ENCODE measurements at places on chromosomes 4 and X.

- no peak for DNase-seq
Observed at GRCh38 chr4:185801471-185801870, 10.5 kb downstream of the SORBS2 start.

DNA sequence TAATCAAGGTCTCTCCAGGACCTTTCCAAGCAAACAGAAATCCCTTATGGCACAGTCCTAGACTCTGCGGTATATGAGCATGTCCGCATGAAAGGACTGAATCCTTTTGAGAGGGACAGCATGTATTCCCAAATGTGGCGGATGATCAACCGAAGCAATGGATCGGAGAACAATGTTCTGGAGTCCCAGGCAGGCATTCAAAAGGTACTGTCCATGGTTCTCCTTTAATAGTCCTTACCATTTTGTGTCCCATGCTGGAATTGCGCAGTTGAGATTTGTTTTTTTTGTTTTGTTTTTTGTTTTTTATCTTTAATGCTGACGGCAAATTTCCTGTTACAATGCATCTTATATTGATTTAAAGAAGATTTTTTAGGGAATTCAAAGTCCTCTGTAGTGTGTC is 313.3 kb upstream of the ATOH1 start:
- DNase-seq, result no peak

GRCh38 chr4:151129796-151130195 is 30.4 kb downstream of the RPS3A start:
- DNase-seq, result no peak

DNA sequence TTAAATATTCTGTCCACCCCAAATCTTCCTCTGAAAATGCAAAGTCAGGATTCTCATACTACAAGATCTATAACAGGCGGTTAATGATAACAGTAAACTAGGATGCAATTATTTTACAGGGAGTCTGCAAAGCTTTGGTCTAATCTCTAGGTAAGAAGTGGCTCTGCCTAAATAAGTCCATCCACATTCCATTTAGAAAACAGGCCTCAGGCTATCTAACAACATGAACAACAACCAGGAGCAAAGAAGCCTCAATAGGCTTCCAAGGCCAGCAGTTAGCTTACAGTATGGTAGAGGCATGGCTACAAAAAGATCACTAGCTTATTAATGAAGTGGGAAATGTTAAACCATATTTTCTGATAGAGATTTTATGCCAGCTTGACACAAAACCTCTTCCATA is 6.4 kb downstream of the MAB21L2 start:
- no peak for DNase-seq

DNA sequence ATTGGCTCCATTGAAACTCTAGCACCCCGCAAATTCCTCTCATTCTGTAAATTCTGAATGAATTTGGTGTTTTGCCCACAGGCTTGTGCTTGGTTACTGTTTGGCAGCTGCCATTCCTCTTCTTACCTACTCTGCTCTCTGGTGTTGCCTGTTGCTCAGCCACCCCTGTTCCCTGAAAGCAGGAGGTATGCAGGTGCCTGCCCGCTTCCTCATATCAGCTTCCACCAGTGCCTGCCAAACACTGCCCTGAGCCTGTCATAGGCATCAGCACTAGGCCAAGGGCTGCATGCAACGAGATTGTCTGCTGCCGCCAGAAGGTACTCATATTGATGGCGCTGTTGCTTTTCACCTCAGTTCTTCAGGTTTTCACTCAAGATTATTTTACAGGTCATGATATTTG is 978.1 kb downstream of the C4orf33 start:
- DNase-seq, result no peak

DNA sequence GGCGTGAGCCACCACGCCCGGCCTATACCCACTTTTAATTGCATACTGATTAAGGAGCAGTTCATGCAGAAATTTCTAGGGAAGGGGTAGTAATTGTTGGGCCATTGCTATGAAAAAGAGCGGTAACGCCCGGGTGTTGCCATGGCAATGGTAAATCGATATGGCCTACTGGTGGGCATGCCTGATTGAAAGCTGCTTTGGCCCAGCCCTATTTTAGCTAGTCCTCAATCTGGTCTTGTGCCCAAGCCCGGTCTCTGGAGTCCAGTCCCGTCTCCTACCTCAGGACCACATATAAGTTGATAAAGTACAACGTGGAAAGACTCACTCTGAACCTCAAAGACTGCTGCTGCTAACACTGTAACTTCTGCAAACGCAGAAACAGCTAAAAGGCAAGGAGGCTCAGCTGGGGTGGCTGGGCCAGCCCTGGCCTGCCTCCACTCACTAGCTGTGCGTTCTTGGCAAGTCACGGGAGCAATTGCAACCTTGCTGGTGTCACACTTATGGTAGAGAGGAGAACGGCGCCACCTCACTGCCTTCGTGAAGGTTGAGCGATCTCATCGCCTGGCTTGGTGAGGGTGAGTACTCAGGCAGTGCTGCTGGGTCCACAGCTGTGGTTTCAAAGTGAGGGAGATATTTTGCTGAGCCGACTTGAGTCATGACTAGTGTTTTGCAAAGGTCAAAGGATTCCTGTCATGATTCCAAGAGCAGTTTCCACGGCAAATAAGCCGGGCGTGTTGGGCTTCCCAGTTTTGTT is 57.0 kb upstream of the GRPEL1 start:
- DNase-seq, result no peak

- no peak for DNase-seq
Observed at GRCh38 chr4:5711479-5712184, 631 bp downstream of the EVC start.

- DNase-seq, result no peak
Observed at GRCh38 chr4:127134490-127134889, 498.3 kb upstream of the INTU start.

DNA sequence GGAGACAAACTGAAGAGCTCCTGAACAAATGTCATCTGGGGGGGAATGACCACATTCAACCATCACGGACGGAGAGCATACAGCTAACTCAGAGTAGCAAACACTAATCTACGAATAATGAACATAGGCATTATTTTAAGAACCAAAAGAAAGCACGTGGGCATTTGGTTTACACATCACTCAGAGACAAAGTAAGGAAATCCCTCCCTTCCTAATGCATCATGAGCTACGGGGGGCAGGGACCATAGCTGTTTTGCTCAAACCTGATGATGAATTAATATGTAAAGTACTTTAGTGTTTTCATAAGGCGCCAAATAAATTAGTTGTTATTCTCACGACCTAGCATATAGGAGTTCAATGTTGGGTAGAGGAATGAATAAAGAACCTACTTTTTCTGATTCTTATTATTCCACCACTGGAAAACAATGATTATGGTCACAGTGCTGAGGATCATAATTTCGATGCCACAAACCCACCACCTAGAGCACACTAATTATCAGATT is 11.7 kb upstream of the TMEM156 start:
- peak; percentile 13 for DNase-seq

DNA sequence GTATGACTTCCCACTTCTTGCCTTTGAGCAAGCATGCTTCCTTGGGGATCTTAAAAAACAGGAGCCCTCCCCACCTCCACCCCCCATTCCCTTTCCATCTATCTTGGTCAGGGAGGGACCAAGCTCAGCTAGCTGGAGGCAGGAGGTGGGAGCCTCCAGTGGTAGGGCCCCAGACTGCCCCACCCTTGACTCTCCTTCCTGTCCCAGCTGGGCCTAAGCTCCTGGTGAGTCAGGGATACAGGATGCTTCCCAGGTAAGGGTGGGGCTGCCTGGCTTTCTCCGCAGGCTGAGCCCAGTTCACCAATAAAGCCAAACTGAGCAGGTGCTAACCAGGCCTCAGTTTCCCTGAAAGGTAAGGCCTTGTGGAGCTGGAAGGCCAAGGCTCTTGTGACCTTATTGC is 15.2 kb downstream of the EFNB1 start:
- DNase-seq, result no peak

DNA sequence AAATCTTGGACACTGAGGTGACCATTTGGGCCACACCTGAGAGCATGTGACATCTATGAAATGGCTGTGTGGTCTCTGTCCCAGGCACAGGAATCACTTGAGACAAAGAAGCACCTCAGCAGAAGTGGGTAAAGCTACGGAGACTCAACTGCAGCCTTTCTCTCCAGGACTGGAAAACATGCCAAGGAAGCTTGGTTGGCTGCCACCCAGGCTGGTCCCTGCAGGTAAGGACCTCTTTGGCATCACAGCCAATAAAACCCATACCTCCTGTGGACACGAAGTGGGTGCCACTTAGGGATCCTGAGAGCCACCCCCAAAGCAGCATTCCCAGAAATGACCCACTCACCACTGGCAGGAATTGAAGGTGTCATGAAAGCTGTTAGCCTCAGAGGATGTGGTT is 74.6 kb downstream of the LEF1 start:
- no peak for DNase-seq

GRCh38 chrX:102067966-102068723 is 57.3 kb upstream of the TCEAL2 start:
- peak; percentile 13 for DNase-seq

DNA sequence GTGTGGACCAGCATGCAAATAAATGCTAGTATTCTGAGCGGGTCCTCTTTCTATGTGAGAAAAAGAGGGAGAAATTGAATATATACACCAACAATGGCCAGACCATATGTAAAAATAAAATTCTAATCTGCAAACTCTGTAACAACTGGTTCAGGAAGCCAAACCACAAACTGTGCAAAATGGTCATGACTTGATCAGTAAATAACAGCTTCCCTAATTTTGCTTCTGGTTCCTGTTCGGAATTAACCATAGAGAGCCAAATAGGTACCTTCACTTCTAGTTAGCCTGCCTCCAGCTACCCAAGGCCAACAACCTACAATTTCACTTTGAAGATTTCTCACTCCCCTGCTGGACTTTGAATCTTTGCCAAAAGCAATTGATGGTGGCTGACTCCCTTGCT is 1313.2 kb downstream of the ADGRL3 start:
- DNase-seq, result no peak

DNA sequence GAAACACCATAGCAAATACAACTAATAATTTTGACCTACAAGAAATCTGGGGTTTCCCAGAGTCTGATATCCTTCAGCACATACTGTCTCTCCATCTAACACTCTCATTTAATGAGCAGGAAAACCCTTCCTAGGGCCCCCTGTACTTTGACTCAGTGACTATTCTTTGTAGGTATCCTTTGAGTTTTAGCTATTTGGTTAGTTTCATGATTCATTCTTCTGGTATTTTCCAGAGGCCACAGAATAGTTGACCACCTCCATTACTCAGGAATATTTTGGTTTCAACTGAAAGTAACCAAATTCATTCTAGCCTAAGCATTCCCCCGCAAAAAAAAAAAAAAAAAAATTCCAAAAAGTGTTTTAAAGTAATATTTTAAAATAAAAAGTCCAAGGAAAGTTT is 140.0 kb downstream of the IDS start:
- DNase-seq, result no peak

DNA sequence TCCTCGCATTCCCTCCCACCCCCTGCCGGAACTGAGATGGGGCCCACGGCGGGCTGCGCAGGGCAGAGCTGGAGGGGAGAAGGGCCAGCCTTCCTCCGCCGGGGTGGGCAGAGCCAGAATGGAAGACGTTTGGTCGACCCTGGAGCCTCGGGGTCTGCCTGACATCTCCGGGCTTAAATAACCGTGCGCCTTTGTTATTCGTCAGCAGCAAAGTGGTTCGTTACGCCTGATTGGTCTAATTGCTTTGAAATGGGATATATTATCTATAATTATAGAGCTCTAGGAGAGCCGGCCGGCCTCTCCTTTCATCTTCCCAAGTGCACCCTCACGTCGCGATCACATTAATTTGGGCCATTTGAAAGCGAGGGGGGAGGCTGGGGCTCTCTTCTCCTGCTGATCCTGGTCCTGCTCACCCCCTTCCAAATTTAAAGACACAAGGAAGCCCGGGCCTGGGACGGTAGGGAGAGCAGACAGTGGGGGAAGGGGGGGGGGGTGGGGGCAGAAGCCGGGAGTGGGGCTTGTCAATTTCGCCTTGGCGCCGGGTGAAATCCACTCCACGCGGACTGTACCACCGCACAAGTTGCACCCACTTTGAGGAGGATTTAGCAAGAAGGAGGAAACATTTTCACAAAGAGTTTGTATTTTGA is 4.7 kb upstream of the MSX1 start:
- no peak for DNase-seq

- no peak for DNase-seq
Observed at GRCh38 chr4:95122001-95122400, 364.2 kb downstream of the BMPR1B start.

DNA sequence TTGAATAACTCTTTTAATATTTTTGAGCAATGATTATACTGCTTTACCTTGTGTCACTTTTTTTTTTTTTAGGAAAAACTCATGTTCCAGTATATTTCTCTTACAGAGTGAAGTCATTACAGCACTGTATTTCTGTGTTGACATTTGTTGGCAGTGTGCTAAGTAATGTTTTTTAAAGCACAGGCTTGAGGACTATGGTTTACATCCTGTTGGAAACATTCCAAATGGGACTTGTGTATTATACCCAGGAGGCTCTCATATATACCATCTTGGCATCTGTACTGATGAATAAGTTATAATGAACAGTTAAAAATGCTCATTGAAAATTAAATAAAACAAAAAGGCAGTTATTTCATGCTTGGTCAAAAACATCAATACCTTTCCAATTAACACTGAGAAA is 33.8 kb downstream of the CEP44 start:
- no peak for DNase-seq

DNA sequence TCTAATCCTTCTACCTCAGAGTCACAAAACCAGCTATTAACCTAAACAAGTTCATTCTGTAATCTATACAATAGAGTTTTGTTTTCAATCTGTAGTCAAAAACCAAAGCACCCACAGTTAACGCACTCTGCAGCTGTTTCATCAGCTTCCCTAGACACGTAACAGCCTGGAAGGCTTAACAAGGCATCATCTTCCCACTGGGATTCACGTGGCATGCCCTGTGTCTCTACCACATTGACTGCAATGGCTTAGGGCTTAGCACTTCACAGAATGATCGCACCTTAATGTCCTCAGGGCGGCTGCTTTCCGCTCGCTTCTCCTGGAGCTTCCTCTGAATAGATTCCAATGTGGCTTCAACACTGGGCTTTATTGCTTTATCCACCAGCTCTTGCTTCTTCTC is 49.7 kb upstream of the NAP1L5 start:
- DNase-seq, result no peak

- DNase-seq, result no peak
Observed at GRCh38 chrX:11445540-11445939, 152.3 kb downstream of the AMELX start.

GRCh38 chrX:3514996-3515395 is 168.5 kb upstream of the MXRA5 start:
- DNase-seq, result no peak

DNA sequence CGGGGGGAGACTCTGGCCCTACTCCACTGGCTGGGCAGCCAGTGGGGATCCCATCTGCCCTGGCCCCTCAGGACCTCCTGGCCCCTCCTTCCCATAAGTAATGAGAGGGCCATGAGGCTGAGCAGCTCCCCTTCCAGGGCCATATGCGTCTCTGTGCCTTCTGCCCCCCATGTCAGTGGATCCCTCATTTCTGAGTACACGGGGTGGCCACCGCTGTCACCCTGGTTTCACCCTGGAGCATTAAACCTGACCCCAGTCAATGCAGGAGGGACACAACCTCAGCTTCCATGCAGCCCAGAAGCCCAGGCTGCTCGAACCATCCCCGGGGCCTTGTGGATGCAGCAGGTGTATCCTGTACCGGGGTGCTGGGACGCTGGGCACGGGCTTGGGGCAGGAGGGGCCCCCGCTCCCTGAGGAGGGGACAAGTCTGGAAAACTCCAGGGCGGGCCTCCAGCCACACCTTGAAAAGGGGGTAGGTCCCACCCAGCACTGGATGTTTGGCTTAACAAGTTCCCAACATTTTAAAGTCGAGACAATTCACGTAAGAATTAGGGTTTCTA is 24.2 kb downstream of the ATP5ME start:
- no peak for DNase-seq

Data from activated CD4-positive, alpha-beta T cell treated with anti-CD3 and anti-CD28 coated beads, Interleukin-2, amount 50 U/mL, for 1 hour (primary cell).